Right hindlimb (tissue), 1 donor: ENCODE measurements at places on chromosomes 7 and 10.

GRCh38 chr7:76122516-76123239, 74.8 kb downstream of the MDH2 start:
- DNase-seq = no peak

- no peak for DNase-seq
Measured at GRCh38 chr7:2893411-2893861, 49.3 kb upstream of the GNA12 start.

GRCh38 chr7:39622609-39623008, 763 bp upstream of the RALA start:
- no peak for DNase-seq

DNA sequence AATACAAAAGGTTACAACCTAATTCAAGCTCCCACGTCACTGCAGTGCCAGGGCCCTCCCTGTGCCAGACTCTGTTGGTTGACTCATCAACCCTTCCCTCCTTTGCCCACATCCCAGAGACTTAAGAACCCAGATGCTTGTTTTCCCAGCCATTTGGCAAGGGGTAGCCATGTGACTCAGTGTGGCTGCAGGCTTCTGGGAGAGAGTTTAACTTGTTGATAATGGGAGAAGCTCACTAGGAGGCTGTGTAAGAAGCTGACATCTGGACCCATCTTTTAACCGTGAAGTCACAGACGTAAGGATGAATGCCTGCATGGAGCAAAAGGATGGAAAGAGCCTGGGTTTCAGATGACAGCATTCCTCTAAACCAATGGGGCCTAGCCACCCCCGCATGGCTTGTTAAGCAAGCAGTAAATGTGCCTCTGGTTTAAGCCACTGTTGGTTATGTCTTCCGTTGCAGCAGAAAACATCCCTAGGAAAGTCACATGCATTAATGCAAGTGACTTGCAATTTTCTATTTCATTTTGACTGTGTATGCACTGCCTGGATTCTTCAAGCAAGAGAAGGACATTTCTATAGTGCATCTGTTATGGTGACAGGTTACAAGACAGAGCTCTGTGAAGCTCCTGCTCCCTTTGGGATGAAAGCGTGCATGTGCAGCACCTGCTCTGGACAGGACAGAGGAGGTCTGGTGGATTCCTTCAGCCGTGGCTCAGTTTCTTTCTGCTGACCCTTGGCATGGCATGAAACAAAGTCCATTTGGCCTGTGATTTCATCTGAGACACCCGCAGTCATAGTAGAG, 57.5 kb upstream of the CREB5 start:
- no peak for DNase-seq
